Bladder microvascular endothelial cell (primary cell): ENCODE measurements at places on chromosomes 16 and 17. TPM values are rescaled to one million over a fixed set of nuclear protein-coding genes. Genes with fewer than 3 reads are reported as not detected.

The CCL18 gene
- total RNA-seq = not detected in 2 replicates

The SGCA gene
- total RNA-seq = not detected in 2 replicates

The SBK1 gene
- under 0.01 and 0.06 TPM in 2 replicates for total RNA-seq

The C17orf67 gene
- total RNA-seq = 1.8 and 3.3 TPM in 2 replicates

The TAC4 gene
- total RNA-seq = not detected in 2 replicates

The XYLT1 gene
- 0.65 and 1.2 TPM in 2 replicates for total RNA-seq

The RRAD gene
- total RNA-seq = 1.1 and 2.1 TPM in 2 replicates

The KRTAP4-4 gene
- not detected in 2 replicates for total RNA-seq

The CCL16 gene
- total RNA-seq = 0.65 TPM in 1 of 2 replicates, not detected in the other

The PLCG2 gene
- total RNA-seq = 12.3 and 56.6 TPM in 2 replicates

The SOCS1 gene
- total RNA-seq = 0.16 and 0.50 TPM in 2 replicates

The NPIPA8 gene
- total RNA-seq = 1.6 and 10.4 TPM in 2 replicates

The CNTNAP1 gene
- 16.7 and 53.1 TPM in 2 replicates for total RNA-seq

The LDHD gene
- total RNA-seq = 0.94 and 0.97 TPM in 2 replicates

The SEPTIN1 gene
- total RNA-seq = 0.50 TPM in 1 of 2 replicates, not detected in the other

The BAIAP3 gene
- 1.0 and 3.7 TPM in 2 replicates for total RNA-seq

The MT1M gene
- 2.5 and 4.2 TPM in 2 replicates for total RNA-seq

The GCGR gene
- not detected in 2 replicates for total RNA-seq

The NPIPA5 gene
- 0.49 and 1.6 TPM in 2 replicates for total RNA-seq

The MPG gene
- 77.2 and 180 TPM in 2 replicates for total RNA-seq

The AKAP10 gene
- 12.5 and 24.6 TPM in 2 replicates for total RNA-seq

The TANC2 gene
- 9.7 and 131 TPM in 2 replicates for total RNA-seq

The HYDIN gene
- 0.06 TPM in 1 of 2 replicates, not detected in the other for total RNA-seq

The C16orf78 gene
- total RNA-seq = not detected in 2 replicates

The C16orf96 gene
- under 0.01 TPM in 1 of 2 replicates, not detected in the other for total RNA-seq

The FOXC2 gene
- total RNA-seq = 0.16 and 2.0 TPM in 2 replicates

The KRTAP1-1 gene
- total RNA-seq = not detected in 2 replicates

The CDR2 gene
- 34.5 and 57.1 TPM in 2 replicates for total RNA-seq

The JPH3 gene
- total RNA-seq = under 0.01 and 0.44 TPM in 2 replicates

The RNF43 gene
- total RNA-seq = not detected in 2 replicates

The GUCY2D gene
- total RNA-seq = not detected in 2 replicates

The KIF1C gene
- 91.3 and 158 TPM in 2 replicates for total RNA-seq

The TBC1D3H gene
- not detected in 2 replicates for total RNA-seq

The PYDC1 gene
- total RNA-seq = not detected in 2 replicates

The PARD6A gene
- total RNA-seq = 2.5 and 2.8 TPM in 2 replicates

The SAMD14 gene
- total RNA-seq = 2.9 and 14.1 TPM in 2 replicates

The DPEP2 gene
- total RNA-seq = 0.16 and 1.4 TPM in 2 replicates

The GNG13 gene
- total RNA-seq = not detected in 2 replicates

The MNT gene
- total RNA-seq = 2.1 and 5.7 TPM in 2 replicates

The MYH2 gene
- total RNA-seq = not detected in 2 replicates

The CD300LF gene
- total RNA-seq = not detected in 2 replicates

The NKD1 gene
- under 0.01 TPM in 1 of 2 replicates, not detected in the other for total RNA-seq

The KRT31 gene
- not detected in 2 replicates for total RNA-seq

The KCNH4 gene
- under 0.01 and 0.19 TPM in 2 replicates for total RNA-seq

The ABCC12 gene
- total RNA-seq = not detected in 2 replicates

The VWA3A gene
- not detected in 2 replicates for total RNA-seq

The KRTAP2-1 gene
- total RNA-seq = not detected in 2 replicates

The ATP1B2 gene
- total RNA-seq = not detected in 2 replicates

The NPB gene
- 0.19 TPM in 1 of 2 replicates, not detected in the other for total RNA-seq

The ADORA2B gene
- 3.9 and 5.6 TPM in 2 replicates for total RNA-seq

The NOG gene
- 1.6 TPM in 2 replicates for total RNA-seq

The CHST5 gene
- 0.19 TPM in 1 of 2 replicates, not detected in the other for total RNA-seq

The GDPD1 gene
- total RNA-seq = 0.97 and 3.1 TPM in 2 replicates

The TSPAN10 gene
- total RNA-seq = 0.16 and 1.3 TPM in 2 replicates

The MSLN gene
- not detected in 2 replicates for total RNA-seq

The PRCD gene
- 0.38 and 0.49 TPM in 2 replicates for total RNA-seq

The GAST gene
- not detected in 2 replicates for total RNA-seq

The KRT40 gene
- not detected in 2 replicates for total RNA-seq
